ENCODE measurements at places on chromosomes 7 and 10.

- DNase-seq, result no peak
These were observed 1.9 kb downstream of the LRRC20 start for GRCh38 chr10:70380350-70381135.

- no peak for DNase-seq
These were observed 168.1 kb upstream of the PPP2R2D start for GRCh38 chr10:131732631-131733127.

GRCh38 chr10:121734589-121735045 lies 136.4 kb upstream of the FGFR2 start:
- DNase-seq, result peak; percentile 25

- DNase-seq, result no peak
These were observed 88.2 kb upstream of the AUTS2 start for GRCh38 chr7:69510114-69510513.

- DNase-seq, result no peak
These were observed 58.7 kb upstream of the COL1A2 start for GRCh38 chr7:94336009-94336408.

GRCh38 chr7:1720326-1720725 lies 50.2 kb downstream of the ELFN1 start:
- no peak for DNase-seq

DNA sequence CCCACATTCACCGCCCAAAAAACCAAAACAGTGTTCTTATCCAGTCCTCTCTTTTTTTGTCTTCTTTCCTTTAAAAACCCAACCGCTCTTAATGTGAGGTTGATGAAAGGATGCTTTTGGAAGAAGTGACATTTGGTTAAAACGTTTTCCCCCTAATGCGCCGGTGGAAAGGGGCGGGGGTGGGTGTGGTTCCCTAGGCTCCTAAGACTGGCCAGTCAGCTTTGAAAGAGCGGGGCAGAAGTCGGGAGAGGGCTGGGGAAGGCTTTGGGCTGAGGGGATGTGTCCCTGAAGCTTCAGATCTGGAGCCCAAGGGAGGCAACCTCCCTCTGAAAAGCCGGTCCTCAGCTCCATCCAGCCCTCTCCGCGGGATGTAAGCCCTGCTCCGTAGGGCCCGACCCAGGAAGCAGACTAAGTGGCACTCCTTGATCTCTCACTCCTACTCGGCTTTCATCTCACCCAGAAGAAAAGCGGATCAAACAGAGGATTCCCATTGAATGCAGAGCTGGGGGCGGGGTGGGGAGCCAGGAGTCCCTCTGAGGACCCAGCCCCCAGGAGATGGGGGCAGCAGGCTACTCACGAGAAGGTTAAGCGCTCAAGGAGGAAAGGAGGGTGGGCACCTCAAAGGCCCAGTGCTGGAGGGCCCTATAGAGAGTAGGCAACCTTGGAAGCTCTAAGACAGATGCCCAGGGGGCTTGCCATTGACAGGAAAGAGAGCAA lies 2.4 kb upstream of the EVX1 start:
- DNase-seq, result no peak

DNA sequence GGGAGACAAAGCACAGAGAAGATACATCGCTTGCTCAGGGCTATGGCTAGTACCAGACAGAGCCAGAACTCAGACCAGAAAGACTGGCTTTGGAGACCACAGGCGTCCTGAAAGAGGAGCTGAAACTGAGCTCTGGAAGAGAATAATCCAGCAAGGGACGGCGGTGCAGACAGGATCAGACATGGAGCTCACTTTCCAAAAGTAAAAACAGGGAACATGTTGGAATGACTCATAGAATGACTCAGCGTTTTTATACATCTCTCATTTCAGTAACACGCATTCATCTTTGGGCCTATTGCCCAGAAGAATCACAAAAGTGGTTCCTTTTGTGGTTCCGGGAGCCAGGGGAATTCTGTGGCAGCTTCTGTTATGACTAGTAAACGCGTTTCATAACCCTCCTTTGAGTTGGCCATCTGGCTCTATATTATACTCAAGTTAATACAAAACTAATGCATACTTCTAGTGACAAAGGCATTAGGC lies 37.2 kb downstream of the PLEKHS1 start:
- DNase-seq, result peak; percentile 13

DNA sequence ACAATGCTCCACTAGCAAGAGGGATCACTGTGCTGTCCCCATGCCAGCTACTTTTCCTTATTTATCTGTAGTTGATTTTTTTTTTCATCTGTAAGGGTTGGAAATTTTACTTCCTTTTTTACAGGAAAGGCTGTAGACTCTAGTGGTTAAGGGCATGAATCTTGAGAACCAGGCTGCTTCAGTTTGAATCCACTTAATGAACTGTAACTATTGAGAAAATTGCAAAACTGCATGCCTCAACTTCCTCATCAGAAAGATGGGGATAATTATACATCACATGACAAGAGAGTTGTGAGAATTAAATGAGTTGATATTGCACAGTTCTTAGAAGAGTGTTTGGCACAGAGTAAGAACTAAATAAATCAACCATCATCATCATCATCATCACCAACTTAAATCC lies 106.4 kb upstream of the GSDME start:
- DNase-seq, result no peak

GRCh38 chr10:33211106-33211878 lies 123.2 kb downstream of the NRP1 start:
- DNase-seq, result peak; percentile 65

- DNase-seq, result peak; percentile 43
These were observed 739 bp upstream of the MEST start for GRCh38 chr7:130490888-130491804.

DNA sequence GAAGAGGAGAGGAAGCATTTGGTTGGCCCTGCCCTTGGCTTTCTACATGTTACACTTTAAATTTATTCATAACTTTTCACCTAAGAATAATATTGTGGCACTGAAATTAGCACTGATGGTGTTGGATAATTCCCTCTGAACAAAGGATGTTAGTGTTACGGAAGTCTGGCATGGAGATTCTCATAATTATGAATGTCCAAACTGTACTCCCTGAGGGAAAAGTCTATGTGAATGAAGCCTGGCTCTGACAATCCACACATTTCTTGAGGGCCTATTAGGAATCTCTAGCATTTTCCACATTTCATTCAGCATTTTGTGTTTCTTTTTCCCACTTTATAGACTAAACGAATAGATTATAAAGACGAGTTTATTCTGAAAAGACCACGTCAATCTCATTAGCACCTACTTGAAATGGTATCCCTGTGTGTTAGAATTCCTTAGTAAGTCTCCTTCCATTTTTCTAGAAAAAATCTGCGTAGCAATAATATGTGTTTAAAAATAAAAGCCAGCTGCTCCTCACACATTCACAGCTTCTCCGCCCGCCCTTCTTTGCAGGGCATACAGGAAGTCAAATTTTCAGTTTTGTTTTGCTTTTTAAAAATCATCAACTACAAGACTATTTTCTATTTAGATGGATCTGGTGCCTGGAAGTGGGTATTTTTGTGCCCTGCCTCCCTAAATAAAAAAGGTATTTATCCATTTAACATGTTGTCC lies 131.8 kb upstream of the PALS2 start:
- no peak for DNase-seq

DNA sequence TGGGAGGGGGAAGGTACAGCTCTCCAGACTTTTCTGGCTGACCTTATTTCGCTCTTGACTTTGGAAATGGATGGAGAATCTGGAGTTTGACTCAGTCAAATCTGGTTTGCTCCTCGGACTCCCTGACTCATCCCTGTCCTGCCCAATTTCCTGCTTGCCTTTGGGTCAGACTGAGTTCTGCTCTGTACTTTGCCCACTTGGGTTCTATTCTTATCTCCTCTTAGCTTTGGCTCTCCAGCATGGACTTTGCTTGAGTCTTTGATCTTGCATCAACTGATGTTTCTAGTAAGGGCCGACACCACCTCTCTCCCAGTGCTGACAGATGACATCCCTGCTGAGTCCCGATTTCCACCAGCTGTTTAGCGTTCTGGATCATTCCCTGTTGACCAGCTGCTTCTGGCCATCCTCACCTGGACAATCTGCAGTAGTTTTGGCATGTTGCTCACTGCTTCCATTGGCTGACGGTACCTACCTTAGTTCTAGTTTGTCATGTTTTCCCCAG lies 335.3 kb downstream of the SUGCT start:
- no peak for DNase-seq

DNA sequence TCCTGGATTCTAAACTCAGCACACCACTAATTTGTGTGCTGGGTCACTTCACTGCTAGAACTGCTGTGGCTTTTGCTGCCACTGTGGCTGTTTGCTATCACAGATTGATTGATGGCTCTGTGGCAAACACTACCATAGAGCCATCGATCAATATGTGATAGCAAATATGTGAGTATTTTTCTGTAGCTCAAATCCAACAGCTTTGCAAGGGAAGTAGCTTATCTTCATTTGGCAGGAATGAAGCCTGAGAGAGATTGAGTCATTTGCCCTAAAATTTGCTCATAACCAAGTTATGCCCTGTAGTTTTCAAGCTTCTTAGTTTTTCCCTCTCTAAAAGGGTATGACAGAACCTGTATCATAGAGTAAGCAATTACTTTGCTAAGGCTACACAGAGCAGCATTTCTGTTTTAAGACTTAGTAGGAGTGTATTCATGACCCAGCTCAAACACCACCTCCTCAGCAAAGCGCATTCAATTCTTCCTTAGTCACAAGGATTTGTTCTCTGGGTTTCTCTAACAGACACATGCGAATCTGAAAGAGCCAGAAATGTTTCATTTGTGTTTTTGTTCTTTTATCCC lies 43.1 kb downstream of the MINPP1 start:
- DNase-seq, result no peak

- no peak for DNase-seq
These were observed 441.8 kb downstream of the RPS24 start for GRCh38 chr10:78475437-78475836.

DNA sequence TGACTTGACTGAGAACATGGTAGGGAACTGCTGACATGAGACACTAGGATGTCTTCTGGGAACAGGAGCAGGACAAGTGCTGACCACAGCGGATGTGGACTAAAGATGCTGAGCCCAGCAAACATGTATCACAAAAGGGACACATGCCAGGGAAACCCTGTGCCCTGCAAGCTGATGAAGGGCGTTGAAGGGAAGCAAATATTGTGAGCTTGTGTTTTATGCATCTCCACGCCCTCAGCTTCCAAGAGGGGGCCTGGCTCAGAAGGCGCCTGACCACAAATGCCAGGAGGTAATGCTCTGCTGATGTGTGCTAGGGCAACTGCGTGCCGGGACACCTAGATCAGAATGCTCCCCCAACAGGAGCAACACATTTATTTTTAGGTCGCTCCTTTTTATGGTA lies 207.3 kb downstream of the CXCL12 start:
- DNase-seq, result no peak

DNA sequence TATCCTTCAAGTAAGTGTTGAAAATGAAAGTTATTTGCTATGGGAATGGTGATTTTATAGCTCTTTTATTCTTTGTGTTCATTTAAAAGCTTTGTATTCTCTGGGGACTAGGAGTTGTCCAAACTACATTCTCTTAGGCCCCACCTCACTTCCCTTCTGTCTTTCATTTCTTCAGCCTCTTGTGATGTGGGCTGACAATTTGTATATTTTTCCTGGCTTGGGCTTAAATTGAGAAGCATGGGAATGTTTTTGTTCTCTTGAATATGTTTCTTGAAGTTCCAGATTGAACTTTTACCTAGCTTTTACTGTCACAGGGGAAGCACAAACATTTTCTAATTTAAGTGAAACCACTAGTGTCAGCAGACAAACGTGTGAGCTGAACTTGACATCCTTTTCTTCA lies 27.9 kb downstream of the BBS9 start:
- DNase-seq, result no peak

DNA sequence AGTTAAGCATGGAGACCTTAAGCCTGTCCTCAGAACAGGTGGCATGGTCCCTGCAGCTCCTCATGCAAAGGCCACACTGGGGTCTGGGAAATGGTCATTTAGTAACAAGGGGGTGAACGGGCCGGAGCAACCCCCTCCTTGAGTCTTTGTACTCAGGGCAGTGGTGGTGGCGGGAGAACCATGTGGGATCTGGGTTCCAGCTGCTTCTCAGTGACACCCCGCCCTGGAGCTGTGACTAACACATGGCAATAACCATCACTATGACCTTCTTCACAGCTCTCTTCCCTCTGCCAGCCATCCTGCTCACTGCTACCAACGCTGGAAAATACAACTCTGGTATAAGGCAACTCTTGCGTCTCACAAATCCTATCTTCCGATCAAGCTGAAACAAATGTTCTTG lies 203.4 kb upstream of the FRMD4A start:
- DNase-seq, result no peak

- no peak for DNase-seq
These were observed 2.5 kb upstream of the AVPI1 start for GRCh38 chr10:97689559-97690020.

GRCh38 chr7:23709081-23709750 lies 803 bp upstream of the STK31 start:
- DNase-seq, result no peak

DNA sequence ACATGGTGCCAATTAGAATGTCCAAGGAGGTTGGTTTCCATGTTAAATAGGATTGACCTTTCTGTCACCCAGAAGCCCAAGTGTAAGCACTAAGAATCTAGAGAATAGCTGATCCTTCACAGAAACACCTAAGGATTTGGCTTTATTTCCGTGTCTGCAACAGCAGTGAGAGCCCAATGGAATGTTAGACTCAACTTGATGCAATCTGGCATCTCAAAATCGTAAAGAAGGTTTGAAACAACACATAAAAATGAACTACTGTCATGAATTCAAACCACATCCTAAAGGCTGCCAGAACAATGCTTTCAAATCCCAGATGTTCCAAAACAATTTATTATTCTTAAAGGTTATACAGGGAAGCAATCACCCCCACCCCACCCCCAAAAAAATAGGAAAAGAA lies 18.6 kb downstream of the PPP1R3C start:
- no peak for DNase-seq

GRCh38 chr10:86439544-86439943 lies 72.9 kb upstream of the GRID1 start:
- no peak for DNase-seq

DNA sequence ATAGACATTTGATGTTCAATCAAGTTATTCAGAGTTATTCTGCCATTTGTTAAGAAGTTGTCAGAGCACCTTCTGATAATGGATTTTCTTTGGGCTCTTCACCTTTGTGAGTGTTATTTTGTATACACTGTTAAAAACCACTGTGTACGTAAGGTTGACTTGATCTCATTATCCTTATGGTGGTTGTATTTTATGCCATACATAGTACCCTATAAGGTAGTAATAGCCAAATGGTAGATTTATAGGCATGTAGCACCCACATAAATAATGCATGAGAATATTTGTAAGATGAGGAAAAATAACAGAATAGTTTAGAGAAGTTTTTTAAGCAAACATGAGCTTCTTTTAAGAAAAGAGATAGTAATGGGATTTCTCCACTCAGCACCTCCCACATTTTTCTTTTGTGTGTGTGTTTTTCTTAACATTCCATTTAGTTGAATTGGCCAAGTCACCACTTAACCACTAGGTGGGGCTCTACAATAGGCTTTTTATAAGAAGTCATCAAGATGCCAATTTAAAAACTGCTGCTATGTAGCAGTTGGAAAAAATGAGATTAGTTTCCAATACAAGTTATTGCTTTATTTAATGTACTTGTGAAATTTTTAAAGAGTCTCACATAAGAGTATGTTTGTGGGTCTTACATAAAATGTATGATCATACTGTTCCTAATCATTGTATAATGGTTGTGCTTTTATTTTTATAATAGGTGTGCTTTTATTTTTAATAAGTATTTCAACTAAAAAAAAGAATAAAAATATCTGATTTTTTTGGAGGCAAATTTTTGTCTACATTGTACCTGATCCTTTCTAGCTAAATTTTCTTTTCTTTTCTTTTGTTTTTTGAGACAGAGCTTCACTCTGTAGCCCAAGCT lies 41.1 kb upstream of the STMP1 start:
- peak; percentile 45 for DNase-seq
